ENCODE measurements at places on chromosomes 11 and 22. TPM values are rescaled to one million over a fixed set of nuclear protein-coding genes. Genes with fewer than 3 reads are reported as not detected.

Gene FDXACB1
- total RNA-seq: 1.4 TPM

Gene TMEM109
- 38.6 TPM for total RNA-seq

Gene DCHS1
- total RNA-seq: 0.59 TPM

Gene OSBP2
- 4.3 TPM for total RNA-seq

Gene SLC22A25
- total RNA-seq: not detected

Gene ZP1
- 0.36 TPM for total RNA-seq

Gene OR10A2
- not detected for total RNA-seq

Gene ART5
- total RNA-seq: 0.29 TPM

Gene CCDC188
- 0.36 TPM for total RNA-seq

Gene TIGD3
- total RNA-seq: not detected

Gene CBLIF
- total RNA-seq: not detected

Gene OR8A1
- total RNA-seq: not detected

Gene TMPRSS4
- not detected for total RNA-seq

Gene NNMT
- total RNA-seq: 1,196 TPM

Gene WNT7B
- not detected for total RNA-seq

Gene SLC43A3
- total RNA-seq: 61.0 TPM

Gene CLTCL1
- total RNA-seq: 28.6 TPM

Gene OR2AG1
- total RNA-seq: not detected

Gene TENM4
- total RNA-seq: 63.3 TPM

Gene VWCE
- 6.2 TPM for total RNA-seq

Gene OR4C15
- total RNA-seq: not detected

Gene PITPNM1
- total RNA-seq: 13.3 TPM

Gene NRIP3
- 6.8 TPM for total RNA-seq

Gene OR8U1
- not detected for total RNA-seq

Gene TMEM191B
- 1.2 TPM for total RNA-seq

Gene CHRNA10
- total RNA-seq: 0.29 TPM

Gene CCDC73
- not detected for total RNA-seq

Gene NLRP14
- under 0.01 TPM for total RNA-seq

Gene ACRV1
- not detected for total RNA-seq

Gene GGA1
- 38.6 TPM for total RNA-seq

Gene FBLN1
- 88.3 TPM for total RNA-seq

Gene MMP12
- total RNA-seq: 0.36 TPM

Gene OR52E8
- not detected for total RNA-seq

Gene TMPRSS5
- 0.36 TPM for total RNA-seq

Gene FAM180B
- not detected for total RNA-seq

Gene JAML
- total RNA-seq: not detected

Gene TBX10
- not detected for total RNA-seq

Gene PRRG4
- 0.29 TPM for total RNA-seq

Gene SEPTIN3
- total RNA-seq: 0.29 TPM

Gene SDHD
- 100 TPM for total RNA-seq

Gene SHANK2
- total RNA-seq: 3.5 TPM

Gene APOA5
- total RNA-seq: not detected

Measured in osteoblast (primary cell).